Vagina (tissue), 2 donors: ENCODE measurements at places on chromosomes 3 and 15.
A peak's percentile ranks its signal among the peaks of the same experiment; 100 is the strongest.

DNA sequence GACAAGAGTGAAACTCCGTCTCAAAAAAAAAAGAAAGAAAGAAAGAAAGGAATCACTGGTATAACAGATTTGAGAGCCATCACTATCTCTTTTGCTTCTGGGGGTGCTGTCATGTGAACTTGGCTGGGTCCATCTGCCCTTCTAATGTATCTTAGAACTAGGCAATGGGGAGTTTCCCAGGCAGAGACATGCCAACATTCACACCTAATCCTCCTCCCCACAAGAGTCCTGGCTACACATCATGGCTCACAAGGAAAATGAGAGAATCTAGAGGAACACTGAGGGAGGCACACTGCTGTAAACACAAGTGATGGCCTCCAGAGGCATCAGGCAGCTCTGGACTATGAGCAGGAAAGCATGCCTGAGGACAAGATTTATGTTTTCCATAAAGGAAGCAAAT lies 67.8 kb upstream of the PPP2R3A start:
- no peak for DNase-seq

DNA sequence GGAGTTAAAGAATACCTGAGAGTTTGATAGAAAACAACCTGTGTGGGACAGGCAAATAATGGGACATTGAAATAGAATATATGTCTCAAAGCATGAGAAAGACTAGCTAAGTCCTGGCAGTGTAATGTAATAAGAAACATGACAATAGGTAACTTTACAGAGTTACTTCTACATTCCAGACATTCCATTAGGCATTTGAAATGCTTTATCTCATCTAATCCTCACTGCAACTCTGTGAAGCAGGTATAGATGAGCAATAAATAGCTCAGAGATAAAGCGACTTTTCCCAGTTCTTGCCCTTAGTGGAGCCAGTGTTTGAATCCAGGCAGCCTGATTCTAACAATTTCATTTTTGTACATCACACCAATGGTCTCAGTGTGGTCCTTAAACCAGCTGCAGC lies 76.8 kb downstream of the CPNE4 start:
- no peak for DNase-seq

DNA sequence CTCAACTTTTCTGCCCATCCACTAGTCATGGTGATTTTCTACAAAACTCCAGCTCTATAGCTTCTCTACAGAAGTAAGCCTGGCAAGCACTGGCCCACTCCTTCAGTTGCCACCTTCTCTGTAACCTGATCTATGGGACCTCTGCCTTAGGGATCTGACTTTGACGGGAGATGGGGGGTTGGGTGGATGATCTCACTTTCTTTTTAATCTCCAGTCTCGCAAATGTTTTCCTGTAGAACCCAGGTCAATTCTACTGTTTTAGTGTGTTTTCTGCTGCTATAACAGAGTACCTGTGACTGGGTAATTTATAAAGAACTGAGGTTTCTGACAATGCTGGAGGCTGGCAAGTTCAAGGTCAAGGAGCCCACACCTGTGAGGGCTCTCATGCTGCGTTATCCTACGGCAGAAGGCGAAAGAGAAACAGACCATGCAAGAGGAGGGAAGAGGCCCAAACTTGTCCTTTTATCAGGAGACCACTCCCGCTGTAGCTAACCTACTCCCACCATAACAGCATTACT lies 189.9 kb upstream of the THRB start:
- no peak for DNase-seq

- no peak for DNase-seq
These were observed 28.4 kb downstream of the RASGRP1 start for GRCh38 chr15:38536201-38536676.

GRCh38 chr15:90221246-90221900 lies 12.4 kb downstream of the CIB1 start:
- no peak for DNase-seq

- DNase-seq, result no peak
These were observed 59.0 kb upstream of the SMAD6 start for GRCh38 chr15:66643033-66643432.

GRCh38 chr3:16849229-16849628 lies 35.5 kb upstream of the PLCL2 start:
- DNase-seq, result no peak

DNA sequence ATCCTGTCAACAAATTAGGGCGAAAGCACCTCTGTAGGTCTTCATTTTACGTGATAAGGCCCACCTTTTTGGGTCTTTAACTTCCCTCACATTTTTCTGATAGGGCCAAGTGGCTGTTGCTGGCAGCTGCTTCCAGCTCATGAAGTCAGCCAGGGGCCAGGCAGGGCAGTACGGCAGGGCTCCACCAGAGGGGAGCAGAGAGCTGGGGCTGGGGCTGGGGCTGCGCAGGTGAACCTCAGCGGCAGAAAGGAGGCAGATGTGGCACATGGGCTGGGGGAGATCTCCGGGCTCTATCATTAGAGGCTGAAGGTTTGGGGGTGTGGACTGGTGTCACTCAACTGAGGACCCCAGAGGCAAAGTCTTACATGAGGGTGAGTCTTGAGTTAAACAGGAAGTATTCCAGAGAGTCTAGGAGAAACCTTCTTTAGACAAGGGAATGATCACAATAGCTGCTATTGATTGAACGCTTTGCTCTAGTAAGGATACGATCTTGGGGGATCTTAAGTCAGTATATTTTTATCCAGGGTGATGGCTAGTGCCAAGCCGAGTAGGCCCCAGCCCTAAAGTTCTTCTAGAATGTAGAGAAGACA lies 62.8 kb upstream of the MEX3B start:
- no peak for DNase-seq

DNA sequence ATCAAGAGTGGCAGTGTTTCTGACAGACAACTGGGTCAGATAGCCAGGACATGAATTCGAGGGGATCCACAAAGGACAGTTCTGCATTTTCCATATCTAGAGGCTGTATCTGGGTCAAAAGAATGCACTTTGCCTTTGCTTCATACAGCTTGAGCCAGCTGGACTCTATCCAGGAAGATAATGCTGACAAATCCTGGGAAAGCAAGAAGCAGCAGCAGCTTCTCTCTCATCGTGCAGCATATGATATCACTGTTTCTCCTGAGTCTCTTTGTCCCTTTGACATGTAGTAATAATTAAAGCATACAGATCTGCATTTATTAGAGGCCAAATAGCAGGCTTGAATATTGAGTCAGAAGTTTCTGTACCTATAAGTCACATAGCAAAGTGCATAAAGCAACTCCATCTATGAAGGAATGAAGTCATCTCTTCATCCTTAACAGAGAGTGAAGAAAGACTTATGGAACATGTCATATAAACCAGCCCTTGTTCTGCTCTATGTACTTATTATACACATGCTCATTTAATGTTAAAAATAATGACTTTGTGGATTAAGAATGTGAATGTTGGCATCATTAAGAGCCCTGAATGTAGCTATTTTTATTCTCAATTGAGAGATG lies 236.8 kb upstream of the GBE1 start:
- DNase-seq, result no peak

- DNase-seq, result no peak
These were observed 34.8 kb upstream of the RPL32 start for GRCh38 chr3:12875857-12876836.

DNA sequence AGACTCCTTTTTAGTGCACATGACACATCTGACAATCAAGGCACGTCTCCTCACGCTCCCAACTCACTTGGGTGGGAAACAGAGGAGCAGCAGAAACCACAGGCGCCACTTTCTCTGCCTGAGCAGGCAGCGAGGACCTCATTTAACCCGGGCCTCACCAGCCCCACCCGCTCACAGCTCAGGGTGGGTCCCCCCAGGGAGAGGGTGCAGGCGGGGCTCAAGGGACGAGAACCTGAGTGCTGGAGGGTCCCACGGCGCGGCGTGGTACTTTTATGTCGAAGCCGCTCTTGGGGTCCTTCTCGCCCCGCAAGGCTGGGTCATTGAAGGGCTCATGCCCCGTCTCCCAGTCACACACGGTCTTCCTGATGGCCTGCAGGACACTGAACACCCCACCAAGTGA lies 62.6 kb downstream of the CYFIP1 start:
- no peak for DNase-seq

DNA sequence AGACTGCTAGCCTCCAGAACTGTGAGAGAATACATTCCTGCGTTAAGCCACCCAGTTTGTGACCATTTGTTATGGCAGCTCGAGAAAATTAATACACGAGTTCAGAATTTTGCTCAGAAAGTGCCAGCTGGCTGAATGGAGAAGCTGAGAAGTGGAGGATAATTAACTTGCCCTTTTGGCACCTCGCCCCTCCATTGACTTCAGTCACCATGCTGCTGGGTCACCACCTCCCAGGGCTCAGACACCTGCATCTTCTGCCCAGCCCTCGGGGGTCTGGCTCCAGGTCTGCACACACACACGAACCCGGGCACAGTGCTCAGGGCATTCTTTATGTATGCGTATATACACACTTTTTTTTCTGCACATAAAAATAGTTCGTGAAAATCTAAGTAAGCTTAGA lies 32.0 kb downstream of the AMOTL2 start:
- no peak for DNase-seq

DNA sequence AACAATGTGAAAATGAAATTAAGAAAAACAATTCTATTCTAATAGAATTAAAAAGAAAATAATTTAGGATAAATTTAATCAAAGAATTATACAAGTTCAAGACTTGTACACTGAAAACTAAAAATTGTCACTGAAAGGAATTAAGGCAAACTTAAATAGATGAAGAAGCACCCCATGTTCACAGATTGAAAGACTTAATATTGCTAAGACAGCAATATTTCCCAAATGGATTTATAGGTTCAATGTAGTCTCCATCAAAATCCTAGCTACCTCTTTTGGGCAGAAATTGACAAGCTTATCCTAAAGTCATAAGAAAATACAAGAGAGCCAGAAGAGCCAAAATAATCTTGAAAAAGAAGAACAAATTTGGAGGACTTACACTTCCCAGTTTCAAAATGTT lies 53.5 kb upstream of the UBE3A start:
- no peak for DNase-seq

GRCh38 chr3:125478326-125478725 lies 41.7 kb downstream of the SNX4 start:
- no peak for DNase-seq

- DNase-seq, result no peak
These were observed 30.5 kb upstream of the DCP1A start for GRCh38 chr3:53377794-53378193.

DNA sequence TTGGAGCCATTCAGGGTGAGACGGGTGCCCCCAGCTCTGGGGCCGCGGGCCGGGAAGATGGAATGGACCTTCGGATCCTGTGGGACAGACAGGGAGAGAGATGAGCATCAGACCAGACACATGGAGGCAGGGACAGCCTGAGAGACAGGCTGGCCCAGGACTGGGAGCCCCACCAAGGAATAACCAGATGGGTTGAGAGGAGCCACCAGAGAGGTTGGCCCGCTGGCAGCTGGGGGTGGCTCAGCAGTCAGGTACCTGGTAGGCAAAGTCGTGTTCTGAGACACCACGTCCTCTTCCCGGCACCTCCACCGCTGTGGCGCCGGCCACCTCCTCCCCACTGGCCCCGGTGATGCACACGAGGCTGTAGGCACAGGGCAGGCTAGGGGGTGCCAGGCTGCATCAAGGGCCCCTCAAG lies 13.8 kb downstream of the PLXNB1 start:
- DNase-seq, result no peak

DNA sequence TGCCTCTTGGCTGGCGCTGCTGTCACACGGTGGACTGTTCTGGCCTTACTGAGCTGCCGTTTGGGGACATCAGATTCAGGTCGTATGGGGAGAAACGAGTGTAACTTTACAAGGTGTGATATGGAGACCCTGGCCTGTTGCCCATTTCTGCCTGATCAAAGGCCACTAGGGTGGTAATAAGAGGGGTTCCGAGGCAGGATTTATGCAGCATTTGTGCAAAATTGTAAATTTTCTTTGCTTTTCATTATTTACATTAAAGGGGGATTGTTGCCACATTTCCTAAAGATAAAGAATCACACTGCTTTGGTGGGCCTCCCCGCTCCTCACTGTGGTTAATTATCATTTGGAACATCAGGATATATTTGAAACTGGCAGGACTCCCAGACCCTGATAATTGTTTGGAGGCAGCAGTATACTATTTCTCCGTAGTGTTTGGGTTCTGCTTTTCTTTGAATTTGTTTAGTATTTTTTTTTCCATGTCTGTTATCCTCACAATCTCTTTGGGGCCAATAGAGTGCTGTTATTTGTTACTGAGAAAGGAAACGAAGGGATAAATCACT lies 891 bp downstream of the NXPE3 start:
- DNase-seq, result no peak

- no peak for DNase-seq
These were observed 701 bp downstream of the EIF5A2 start for GRCh38 chr3:170907637-170908234.

- peak; percentile 97 for DNase-seq
These were observed 2.3 kb downstream of the SH3BP5 start for GRCh38 chr3:15330031-15330596.

GRCh38 chr3:2156244-2156847 lies 57.7 kb downstream of the CNTN4 start:
- DNase-seq, result no peak

GRCh38 chr3:34256021-34256420 lies 457.6 kb downstream of the PDCD6IP start:
- no peak for DNase-seq
